ENCODE measurements at places on chromosomes 3 and 15.

DNA sequence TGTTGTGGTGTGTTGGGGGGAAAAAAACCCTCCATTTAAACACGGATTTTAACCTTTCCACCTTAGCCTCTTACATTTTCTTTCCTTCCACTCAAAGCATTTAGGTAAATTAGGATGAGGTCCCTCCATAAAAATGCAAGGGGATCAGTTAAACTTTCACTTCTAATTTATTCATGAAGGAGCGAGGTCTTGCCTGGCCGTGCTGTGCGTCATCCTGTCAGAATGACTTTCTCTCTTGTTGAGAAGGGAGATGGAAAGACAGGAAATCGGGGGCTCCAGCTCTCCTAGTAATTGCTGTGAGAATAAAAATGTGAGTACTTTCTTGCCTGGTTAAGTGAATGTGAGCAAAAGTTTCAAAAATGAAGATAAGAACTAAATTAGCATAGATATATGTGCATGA lies 962.3 kb upstream of the NR2F2 start:
- no peak for DNase-seq

DNA sequence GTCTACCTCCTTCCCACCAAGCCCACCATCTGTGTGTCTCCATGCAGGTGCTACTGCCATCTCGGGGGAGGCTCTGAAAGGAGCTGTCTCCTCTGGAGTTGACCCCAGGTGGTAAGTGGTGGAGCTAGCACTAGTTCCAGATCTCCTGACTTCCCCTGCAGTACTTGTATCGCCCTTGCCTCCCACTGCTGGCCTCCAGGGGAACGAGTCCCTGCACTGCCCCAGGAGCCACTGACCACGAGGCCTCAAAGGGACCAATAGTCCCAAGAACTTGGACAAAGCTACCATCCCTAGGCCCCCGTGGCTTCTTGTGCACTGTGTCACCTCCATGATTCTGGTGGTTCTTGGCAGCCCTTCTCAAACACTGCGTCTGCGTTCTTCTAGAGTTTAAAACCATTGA lies 98.9 kb downstream of the TOP2B start:
- DNase-seq: no peak

- DNase-seq: no peak
Observed at GRCh38 chr15:36737430-36737891, 158.0 kb downstream of the CDIN1 start.

- DNase-seq: no peak
Observed at GRCh38 chr15:64851503-64851840, 9.8 kb downstream of the PLEKHO2 start.

GRCh38 chr3:102265720-102266119 lies 169.1 kb upstream of the ZPLD1 start:
- DNase-seq: no peak

- no peak for DNase-seq
Observed at GRCh38 chr15:75751891-75752290, 39.2 kb upstream of the CSPG4 start.

GRCh38 chr3:64574194-64574593 lies 113.6 kb downstream of the ADAMTS9 start:
- no peak for DNase-seq

DNA sequence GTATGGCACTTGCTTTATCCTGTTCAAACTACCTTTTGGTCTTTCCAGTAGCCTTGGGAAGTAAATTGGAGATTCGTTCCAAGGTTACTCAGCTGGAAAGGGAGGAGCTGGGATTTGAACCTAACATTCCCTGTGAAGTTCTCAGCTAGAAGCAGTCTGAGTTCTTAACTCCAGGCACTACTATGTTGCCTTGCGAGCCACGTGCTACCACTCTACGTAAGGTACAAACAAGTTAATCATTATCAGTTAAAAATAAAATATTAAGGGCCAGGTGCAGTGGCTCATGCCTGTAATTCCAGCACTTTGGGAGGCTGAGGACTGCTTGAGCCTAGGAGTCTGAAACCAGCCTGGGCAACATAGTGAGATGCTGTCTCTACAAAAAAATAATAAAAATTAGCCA lies 30.7 kb upstream of the CDCP1 start:
- no peak for DNase-seq

- no peak for DNase-seq
Observed at GRCh38 chr15:36632226-36632625, 52.8 kb downstream of the CDIN1 start.

DNA sequence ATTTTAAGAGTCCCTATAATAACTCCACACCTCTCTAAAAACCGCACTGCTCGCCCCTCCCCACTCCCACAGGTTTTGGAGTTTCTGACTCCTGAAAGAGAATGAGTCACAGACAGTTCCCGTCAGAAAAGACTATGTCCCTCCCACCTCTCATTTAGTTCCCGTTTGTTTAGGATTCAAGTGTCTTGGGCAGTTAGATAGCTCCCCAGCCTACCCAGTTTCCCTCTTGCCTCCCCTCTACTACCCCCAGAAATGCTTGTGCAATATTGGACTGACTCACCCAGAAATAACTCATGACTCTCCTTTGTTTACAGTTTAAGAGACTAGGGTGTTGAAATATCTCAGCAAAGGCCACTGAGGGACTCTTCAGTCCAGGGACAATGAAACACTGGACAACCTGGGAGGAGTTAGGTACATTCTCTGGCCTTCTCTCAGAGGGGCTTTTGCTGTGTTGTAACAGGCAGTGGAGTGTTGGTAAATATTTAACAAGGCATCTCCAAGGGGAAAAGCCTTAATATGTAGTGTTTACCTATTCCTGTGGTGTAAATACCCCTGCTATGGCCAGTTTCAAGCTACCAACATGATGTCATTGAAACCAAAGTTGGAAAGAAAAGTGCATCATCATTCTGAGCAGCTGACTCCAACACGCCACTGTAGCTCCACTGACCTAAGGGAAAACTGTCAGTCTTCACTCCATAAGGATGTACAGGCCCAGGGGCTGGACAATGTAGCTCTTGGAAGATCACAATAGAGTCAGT lies 96.1 kb upstream of the CHD2 start:
- DNase-seq: peak; percentile 95

GRCh38 chr3:168534761-168535160 lies 439.0 kb upstream of the GOLIM4 start:
- no peak for DNase-seq

- no peak for DNase-seq
Observed at GRCh38 chr3:133662278-133662651, 524 bp upstream of the TOPBP1 start.

DNA sequence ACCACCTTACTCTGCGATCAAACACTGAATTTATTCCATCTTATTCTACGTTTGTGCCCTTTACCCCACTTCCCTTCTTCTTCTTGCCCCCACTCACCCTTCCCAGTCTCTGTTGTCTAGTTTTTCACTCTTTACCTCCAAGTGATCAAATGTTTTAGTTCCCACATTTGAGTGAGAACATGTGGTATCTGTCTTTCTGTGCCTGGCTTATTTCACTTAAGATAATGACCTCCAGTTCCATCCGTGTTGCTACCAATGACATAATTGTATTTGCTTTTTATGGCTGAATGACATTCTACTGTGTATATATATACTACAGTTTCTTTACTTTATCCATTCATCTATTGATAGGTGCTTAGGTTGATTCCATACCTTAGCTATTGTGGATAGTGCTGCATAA lies 78.8 kb downstream of the PDCD6IP start:
- DNase-seq: no peak

GRCh38 chr15:48654801-48655200 lies 9.3 kb upstream of the FBN1 start:
- DNase-seq: no peak

GRCh38 chr3:180947761-180948390 lies 35.4 kb downstream of the FXR1 start:
- DNase-seq: no peak

- no peak for DNase-seq
Observed at GRCh38 chr3:158845765-158846350, 44.0 kb downstream of the MFSD1 start.

DNA sequence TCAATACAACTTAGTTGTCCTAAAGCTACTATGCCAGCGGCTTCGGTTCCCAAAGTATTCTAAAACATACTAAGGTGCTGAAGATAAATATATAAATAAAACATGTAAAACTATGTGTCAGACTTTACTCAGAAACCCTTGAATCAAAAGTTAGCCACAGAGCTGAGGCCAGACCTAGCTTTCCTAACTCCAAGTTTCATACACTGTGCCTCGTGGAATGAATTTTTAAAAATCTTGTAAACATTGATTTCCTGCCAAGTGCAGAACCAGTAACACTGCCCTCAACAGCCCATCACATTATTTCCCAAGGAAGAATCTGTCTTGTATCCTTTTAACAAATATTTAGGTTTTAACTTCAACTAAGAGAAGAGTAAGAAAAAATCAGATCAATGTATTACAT lies 36.4 kb downstream of the TAMM41 start:
- no peak for DNase-seq

DNA sequence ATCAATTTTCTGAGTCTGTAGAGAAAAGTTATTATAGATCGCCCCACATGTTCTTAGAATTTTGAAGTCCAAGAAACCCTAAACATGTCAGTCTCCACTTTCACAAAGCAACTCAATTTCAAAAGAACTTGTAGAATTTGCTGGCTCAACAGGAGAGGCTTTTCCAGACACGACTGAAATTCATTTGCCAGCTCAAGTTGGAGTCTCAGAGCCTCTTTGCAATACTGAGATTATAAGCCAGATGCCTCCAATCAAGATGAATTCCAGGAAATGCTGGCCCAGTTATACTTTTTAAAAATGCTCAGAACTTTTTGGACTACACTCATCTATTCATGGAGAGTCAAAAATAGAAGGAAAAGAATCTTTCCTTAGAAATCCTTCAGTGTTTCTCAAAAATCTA lies 56.9 kb upstream of the NLGN1 start:
- DNase-seq: no peak

GRCh38 chr3:53353202-53353601 lies 5.9 kb upstream of the DCP1A start:
- no peak for DNase-seq

- DNase-seq: no peak
Observed at GRCh38 chr3:64945171-64945729, 257.4 kb upstream of the ADAMTS9 start.

- DNase-seq: peak; percentile 76
Observed at GRCh38 chr15:90871716-90872485, 3.5 kb downstream of the FURIN start.

DNA sequence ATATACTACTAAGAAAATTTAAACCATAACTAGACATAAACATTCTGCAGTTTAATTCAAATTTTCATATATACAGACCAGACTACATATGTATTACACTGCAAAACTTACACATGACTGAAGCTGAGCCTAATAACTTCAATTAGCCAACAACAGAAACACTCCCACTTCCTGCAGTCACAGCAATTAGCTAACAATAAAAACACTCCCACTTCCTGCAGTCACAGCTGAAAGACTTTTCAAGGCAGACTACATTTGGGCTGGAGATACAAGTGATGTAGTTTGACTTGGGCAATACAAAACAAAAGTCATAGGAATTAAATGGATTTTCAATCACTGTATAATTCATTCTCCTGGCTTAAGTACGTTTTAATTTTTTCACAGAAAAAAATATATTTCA lies 10.3 kb downstream of the TM2D3 start:
- no peak for DNase-seq

DNA sequence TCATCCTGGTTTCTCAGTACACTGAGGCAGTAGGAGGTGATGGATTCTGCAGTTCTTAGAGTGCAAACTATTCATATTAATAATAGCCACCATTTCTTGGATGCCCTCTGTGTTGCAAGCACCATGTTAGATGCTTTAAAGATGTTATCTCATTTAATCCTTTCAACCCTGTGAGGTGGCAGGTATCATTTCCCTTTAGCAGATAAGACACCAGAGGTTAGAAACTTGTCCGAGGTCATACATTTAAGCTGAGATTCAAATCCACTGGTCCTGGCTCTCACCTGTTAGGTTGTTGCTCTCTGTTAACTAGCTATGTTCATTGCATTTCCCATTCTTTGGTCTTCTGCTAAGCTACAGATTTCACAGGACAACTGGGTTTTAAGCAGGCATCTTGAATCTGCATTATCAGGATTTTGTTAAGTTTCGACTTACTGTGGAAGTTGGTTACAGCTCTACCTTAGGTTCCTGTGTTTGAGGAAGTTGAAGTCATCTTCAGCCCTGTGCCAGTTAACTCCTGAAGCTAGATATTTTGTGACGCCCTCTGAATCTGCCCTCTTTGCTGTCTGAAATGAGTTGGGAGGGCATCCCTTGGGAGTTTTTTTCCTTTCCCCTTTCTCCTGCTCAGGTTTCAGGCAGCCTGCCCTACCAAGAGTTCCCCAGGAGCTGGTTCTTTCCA lies 6.4 kb downstream of the PDE8A start:
- DNase-seq: no peak

DNA sequence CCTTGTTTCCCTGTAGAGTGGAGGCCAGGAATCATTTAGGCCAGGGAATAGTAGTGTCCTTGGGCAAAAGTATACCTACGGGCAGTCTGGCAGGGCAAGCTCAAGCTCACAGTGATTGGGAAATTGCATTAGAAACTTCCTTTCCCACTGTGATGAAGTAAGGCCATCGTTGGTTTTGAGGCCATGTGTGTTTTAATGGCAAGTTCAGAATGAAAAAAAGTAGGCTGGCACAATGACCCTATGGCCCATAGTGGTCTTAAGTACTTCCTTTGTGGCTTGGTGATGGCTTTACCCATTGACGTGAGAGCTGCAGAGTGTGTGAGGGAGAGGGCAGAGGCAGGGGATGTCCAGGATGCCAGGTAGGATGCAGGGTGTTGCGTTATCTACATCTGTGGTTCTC lies 28.8 kb downstream of the LIMD1 start:
- no peak for DNase-seq

DNA sequence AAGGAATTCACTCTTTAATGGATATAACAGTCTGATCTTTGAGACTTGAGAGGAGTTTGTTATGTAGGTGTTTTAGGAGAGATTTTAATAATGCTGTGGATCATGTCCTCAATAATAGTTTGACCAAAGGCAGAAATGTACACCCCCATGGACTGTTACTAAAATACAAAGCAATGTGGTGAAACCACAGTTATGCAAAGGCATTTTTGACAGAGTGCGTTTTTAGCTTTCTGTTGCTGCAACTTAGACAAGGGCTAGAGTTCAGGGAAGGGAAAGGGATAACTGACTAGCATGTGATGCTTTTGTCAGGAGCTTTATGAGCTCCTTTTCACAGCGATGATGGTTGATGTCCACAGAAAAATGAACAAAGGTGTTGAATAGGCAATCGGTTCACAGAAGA lies 3.6 kb upstream of the STARD5 start:
- no peak for DNase-seq

DNA sequence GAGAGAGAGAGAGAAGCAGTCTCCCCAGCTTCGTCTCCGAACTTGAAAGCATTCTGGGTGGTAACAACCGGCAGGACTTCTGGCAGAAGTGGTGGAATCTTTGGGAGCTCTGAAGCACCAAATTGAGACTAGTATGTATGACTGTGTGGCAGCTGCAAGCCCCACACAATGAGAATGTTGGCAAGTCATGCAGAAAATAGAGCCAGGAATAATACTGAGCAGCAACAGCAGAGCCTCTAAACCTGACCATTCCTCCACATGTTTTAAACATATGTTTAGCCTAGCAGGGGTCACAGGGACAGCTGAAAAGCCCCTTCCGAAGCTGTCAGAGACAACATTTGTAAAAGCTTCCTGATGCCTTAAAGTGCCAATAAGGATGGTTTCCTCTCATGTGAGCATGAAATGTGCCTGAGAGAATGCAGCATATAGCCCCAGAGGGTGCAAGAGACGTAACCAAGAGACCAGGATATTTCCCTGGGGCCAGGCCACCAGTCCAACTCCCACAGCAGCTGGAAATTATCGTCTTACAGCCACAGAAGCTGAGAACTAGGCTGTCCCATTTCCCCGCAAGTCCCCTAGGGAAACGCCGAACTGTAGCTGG lies 178.6 kb upstream of the CCDC54 start:
- DNase-seq: no peak
